Pancreas (tissue), 10 donors: ENCODE measurements at places on chromosomes 5 and 9. TPM values are rescaled to one million over a fixed set of nuclear protein-coding genes. Genes with fewer than 3 reads are reported as not detected.

- DNase-seq = peak; percentile 16
These were observed at the start of gene PROB1 for GRCh38 chr5:139394654-139395566. Gene PROB1 (minus strand): TSS chr5:139395104. CDS start chr5:139395081, 23 bp downstream.

GRCh38 chr5:68848091-68848490 lies 245.7 kb upstream of the SLC30A5 start:
- DNase-seq = no peak

DNA sequence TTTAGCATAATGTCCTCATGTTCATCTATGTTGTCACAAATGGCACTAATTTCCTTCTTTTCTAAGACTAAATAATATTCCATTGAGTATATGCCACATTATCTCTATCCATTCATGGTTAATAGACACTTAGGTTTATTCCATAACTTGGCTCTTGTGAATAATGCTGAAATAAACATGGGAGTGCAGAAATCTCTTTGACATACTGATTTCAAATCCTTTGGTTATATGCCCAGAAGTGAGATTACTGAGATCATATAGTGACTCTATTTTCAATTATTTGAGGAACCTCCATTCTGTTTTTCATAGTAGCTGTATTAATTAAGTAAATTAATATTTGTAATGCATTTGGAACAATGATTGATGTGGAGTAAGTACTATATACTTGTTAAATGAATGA lies 13.0 kb downstream of the SMIM3 start:
- DNase-seq = no peak

DNA sequence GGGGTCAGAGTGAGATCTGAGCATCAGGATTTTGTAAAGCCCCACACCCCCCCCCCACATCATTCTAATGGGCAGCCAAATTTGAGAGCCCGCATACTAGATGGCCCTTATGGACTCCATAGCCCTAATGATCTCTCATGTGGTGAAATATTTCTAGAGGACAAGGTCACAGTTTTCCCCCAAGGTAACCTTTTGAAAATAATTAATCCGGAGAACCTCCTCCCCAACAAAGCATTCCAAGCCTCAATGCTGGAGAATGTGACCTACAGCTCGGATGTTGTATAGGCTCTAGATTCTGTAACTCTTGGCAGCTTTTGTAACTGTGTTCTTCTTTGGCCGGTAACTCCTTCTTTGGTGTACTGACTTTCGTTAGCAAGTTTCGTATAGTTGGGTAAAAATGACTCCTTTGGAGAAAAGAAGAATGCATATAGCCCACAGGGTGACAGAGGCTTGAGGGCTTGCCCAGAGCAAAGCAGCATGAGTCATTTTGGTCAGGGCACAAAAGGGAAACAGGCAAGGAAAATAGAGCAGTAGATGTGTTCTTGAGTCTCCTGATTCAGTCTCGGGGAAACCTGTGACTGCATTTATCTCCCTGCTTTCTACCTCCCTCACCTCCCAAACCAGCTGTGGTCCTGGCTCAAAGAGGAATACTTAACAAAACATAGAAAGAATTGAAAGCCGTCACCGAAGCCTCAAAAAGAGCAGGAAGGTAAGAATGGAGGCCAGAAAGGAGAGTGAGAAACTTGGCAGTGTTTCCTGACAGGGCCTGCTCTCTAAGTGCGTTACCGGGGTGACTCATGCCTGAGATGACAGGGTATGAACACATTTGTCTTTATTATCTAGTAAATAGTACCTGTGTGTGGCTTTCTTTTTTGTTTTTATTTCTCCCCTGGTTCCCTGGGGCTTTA lies 6.6 kb upstream of the XPA start:
- DNase-seq = no peak

- DNase-seq = no peak
These were observed 25.6 kb downstream of the PGGT1B start for GRCh38 chr5:115237066-115237465.

DNA sequence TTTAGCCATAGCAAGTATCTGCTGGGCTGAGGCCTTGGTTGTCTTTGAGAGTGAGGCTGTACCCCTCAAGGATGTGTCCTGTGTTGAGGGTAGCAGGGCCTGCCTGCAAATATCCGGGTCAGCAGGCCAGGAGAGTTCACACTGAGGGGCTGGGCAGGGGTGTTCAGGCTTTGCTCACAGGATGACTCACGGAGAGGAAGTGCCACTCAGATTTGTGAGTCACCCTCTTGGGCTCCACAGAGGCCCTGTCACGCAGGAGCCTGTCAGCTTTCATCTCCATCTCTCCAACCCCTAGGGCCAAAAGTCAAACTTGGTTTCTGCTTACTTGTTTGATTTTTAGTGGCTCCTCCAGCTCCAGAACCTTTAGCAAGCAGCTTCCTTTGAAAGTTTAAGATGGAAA lies 211.5 kb downstream of the SEC61B start:
- DNase-seq = peak; percentile 12

DNA sequence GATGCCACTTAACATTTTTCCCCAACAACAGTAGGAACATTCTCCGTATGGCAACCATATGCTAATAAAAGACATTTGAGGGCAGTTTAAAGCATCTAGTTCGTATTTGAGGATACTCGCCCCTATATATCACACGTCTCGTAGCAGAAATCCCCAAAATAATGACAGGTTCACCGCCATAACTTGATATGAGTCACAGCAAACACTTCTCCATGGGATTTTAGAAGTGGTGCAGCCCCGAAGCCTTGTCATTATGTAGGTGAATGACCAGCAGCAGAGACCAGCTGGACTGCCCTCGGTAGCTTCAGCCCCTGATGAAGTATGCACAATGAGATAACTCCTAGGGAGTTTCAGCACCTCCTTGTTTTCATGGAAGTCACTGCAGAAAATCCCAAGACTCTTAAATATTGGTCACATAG lies 2.0 kb downstream of the CTNND2 start:
- peak; percentile 23 for DNase-seq

- no peak for DNase-seq
These were observed 609.4 kb downstream of the SLCO4C1 start for GRCh38 chr5:101686536-101687157.

DNA sequence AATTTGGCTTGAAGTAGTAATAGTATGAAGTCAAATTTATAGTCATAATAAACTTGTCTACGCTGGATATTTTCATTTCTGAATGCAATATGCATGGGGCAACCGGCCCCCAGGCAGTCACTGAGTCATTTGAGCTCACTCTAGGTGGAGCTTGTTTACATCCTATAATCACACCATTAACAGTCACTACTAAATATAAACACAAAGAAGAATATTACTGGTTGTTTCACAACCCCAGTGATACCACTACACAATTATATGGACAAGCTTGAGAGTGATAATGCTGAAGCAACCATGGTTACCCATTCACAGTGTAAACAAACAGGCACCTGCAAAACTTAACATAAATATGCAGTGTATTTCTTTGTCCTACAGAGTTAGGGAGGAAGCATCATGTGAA lies 68.7 kb downstream of the MARCHF3 start:
- no peak for DNase-seq

DNA sequence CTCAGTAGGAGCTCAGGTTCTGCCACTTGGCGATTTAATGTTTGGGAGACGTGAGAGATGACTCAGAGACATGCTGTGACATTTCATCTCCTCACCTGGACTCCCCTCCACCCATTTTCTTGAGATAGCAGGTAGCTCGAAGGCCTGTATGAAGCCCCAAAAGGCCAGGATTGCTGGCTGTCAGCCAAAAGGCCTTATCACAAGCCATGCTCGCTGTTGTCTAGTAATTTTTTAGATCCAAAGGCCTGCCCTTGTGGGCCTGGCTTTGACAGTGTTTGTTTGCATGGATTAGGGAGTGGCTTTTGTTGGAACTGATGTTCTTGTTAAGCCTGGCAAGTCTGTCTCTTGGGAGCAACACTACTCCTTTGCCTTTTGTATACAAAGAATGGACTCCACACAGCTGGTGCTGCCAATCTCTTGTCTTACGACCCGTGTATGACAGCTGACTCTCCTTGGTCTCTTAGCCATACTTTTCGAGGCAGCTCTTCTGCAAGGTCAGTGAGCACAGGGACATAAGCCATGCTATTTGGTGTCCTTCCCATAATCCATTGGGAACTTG lies 22.7 kb downstream of the CAVIN4 start:
- peak; percentile 33 for DNase-seq

GRCh38 chr5:152358861-152359568 lies 46.1 kb downstream of the NMUR2 start:
- DNase-seq = no peak

DNA sequence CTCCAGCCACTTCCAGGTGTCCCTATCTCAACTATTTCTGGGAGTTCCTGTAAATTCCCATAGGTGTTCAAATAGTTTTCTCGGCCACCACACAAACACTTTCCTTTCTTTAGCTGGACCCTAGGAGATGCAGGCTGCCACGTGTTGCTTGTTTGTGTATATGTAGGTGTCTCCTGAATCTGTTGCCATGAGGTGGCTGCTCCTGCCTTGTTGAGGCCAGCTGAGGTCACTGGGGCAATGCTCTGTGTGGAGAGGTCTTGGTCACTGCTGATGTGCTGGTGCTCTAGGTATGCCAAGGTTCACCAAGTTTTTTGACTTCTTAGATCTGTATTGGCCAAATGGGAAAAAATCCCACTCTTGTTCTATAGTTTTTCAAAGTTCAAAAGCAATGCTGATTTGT lies 132.5 kb upstream of the CHD1 start:
- no peak for DNase-seq

- no peak for DNase-seq
These were observed 13.3 kb upstream of the UBE2QL1 start for GRCh38 chr5:6435356-6435755.

- DNase-seq = no peak
These were observed 13.2 kb upstream of the KIF12 start for GRCh38 chr9:114112325-114112724.

- no peak for DNase-seq
These were observed 38.8 kb downstream of the FNIP1 start for GRCh38 chr5:131757830-131758519.

- no peak for DNase-seq
These were observed 935.8 kb upstream of the EDIL3 start for GRCh38 chr5:85320495-85320894.

DNA sequence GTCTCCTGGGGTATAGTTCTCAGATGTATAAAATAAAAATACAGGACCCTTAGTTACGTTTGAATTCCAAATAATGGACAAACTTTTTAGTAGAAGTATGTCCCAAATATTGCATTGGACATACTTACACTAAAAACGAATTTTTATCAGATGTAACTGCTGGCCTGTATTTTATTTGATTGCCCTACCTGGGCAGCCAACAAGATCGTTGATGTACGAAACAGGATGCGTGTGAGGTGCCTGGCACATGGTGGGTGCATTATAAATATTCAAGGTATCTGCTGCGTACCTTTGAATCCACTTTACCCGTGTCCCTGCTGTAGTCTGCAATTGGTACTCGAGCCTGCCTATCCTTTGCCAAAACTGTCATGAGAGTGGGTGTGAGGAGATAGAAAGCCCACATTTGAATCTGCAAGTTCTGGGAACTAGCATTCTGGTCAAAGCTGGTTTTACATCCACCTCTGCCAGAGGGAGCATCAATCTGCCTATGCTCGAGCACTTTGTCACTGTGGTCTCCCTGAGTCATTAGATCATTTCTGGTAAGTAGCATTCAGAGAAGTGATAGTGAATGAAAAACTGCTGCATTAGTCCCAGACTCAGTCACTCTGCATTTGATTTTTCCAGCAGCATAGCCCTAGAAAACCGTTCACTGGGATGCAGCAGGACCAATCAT lies 133.7 kb upstream of the IQGAP2 start:
- DNase-seq = no peak

- DNase-seq = peak; percentile 60
These were observed 181.5 kb upstream of the PIK3R1 start for GRCh38 chr5:68033961-68034571.

DNA sequence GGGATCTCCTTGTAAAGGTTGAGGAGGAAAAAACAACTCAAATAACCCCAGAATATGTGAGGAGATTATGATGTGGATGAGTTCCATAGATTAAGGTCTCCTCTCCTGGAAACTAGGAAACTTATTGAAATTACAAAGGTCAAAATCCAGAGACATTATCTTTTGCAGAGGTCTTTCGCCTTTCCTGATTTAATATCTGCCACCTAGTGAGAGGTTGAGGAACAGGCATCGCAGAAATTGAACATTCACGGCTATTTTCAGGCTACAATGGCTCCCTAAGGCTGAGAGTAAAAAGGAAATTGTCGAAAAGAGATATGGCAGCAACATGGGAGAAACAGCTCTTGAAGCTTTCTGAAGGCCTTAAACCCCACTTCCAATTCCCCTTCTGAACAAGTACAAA lies 127.5 kb upstream of the PLCXD3 start:
- DNase-seq = no peak

GRCh38 chr9:38675211-38675610 lies 44.7 kb downstream of the FAM240B start:
- DNase-seq = no peak

GRCh38 chr5:122053181-122054109 lies 24.6 kb downstream of the LOX start:
- no peak for DNase-seq

GRCh38 chr9:77544546-77544945 lies 103.6 kb downstream of the GNA14 start:
- no peak for DNase-seq

Gene CDC23
- 10.5 TPM for polyA plus RNA-seq

Gene KIAA0825
- polyA plus RNA-seq = 0.49 TPM

Gene BAAT
- polyA plus RNA-seq = 1.4 TPM

Gene QRFP
- not detected for polyA plus RNA-seq

Gene GFPT2
- 5.3 TPM for polyA plus RNA-seq

Gene SPRY4
- polyA plus RNA-seq = 3.8 TPM

Gene CNTNAP3
- 0.92 TPM for polyA plus RNA-seq
